Renal cortex interstitium (tissue), 15 donors: ENCODE measurements at places on chromosomes 12 and 14. TPM values are rescaled to one million over a fixed set of nuclear protein-coding genes. Genes with fewer than 3 reads are reported as not detected.
A peak's percentile ranks its signal among the peaks of the same experiment; 100 is the strongest.

DNA sequence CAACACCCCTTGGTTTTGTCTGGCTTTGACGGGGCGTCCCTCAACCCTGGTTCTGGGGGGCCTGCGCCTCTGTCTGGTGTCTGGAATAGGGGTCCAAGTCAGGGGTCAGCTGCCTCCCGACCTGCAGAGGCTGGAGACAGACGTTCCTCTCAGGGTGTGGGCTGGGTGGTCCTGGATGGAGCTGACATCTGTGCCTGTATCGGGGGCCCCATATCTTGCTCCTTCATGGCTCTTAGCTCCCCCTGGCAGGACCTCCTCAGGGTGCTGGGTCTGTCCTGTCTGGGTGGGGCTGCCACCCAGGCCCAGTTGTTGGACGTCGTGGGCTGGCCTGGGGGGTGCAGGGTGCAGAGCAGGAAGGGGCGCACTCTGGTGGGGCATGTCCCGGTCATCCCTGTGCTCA, 374.8 kb downstream of the TMEM121 start:
- DNase-seq, result no peak

- no peak for DNase-seq
Measured at GRCh38 chr12:124545508-124546418, 21.6 kb downstream of the NCOR2 start.

- DNase-seq, result no peak
Measured at GRCh38 chr14:97213720-97214119, 416.5 kb downstream of the VRK1 start.

GRCh38 chr12:109447482-109447881, 29.6 kb downstream of the KCTD10 start:
- no peak for DNase-seq

GRCh38 chr14:34931206-34931605, 51.6 kb upstream of the SRP54 start:
- no peak for DNase-seq

GRCh38 chr14:91533623-91534022, 23.5 kb upstream of the PPP4R3A start:
- DNase-seq, result no peak

DNA sequence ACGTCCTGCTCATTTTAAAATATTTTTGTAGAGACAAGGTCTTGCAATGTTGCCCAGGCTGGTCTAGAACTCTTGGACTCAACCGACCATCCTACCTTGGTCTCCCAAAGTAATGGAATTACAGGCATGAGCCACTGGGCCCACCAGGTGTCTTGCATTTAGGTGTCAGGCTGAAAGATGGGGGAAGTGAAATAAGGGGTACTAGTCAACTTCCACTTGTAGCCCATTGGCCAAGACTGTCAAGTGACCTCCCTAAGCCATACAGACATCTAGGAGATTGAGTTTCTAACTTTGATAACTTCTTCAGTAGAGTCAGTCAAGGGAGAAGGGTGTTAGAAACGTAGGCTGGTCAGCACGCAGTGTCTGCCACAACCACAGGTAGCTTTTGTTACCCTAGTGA, 32.0 kb downstream of the ARF6 start:
- no peak for DNase-seq

DNA sequence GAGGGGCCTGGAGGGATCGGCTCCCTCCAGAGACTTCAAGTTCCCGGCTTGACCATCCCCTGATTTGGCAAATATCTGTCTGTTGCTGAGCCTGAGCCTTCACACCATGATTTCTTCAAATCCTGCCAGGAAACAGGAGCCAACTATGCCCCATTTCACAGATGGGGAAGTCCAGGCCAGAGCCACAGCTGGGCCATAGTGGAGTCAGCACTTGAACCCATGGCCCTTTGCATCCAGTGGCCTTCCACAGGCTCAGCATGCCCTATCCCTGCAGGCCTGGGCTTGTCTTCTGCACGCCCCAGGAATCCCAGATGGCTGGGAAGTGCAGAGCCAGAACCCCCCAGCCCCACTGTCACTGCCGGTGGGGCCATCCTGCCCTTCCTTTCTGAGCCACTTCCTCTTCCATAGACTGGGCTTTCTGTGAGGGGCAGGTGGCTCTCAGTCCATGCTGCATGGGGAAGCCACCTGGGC, 44.9 kb downstream of the CYP46A1 start:
- DNase-seq, result no peak

DNA sequence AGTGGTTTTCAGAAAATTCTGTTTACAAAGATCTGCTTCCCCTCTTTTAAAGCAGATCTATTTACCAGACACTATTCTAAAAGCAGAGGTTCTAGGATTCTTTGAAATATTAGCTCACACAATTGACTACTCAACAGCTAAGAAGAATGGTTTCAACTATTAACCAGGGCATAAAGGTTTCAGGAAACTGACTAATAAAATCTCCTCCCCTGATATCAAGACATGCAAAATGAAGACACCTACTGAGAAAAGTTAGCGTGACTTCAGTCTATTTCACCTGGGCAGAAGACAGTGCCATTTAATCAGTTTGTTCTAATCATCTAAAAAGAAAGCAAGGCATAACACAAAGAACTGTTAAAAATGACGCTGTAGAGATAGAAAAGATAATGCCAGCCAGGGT, 22.2 kb downstream of the DAD1 start:
- no peak for DNase-seq

- DNase-seq, result no peak
Measured at GRCh38 chr12:81874586-81874985, 115.4 kb upstream of the PPFIA2 start.

DNA sequence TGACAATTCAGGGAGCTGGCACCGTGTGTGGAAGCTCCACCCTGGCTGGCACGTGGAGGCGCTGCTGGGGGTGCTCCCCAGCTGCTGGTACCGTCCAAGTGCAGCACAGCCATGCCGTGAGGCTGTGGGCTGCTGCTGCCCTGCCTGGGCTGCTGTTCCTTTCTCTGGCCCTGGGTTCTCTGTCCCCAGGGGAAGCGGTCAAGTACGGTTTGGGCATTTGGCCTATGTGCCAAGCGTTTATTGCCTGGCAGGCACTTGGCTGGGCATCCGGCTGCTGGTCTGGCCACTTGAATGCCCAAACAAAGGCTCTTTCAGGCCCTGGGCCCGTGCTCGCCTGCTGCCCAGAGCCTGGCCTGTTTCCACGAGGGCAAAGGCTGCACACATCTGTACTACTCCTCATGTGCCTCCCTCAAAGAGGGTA, 39.6 kb downstream of the RHOF start:
- DNase-seq, result no peak

DNA sequence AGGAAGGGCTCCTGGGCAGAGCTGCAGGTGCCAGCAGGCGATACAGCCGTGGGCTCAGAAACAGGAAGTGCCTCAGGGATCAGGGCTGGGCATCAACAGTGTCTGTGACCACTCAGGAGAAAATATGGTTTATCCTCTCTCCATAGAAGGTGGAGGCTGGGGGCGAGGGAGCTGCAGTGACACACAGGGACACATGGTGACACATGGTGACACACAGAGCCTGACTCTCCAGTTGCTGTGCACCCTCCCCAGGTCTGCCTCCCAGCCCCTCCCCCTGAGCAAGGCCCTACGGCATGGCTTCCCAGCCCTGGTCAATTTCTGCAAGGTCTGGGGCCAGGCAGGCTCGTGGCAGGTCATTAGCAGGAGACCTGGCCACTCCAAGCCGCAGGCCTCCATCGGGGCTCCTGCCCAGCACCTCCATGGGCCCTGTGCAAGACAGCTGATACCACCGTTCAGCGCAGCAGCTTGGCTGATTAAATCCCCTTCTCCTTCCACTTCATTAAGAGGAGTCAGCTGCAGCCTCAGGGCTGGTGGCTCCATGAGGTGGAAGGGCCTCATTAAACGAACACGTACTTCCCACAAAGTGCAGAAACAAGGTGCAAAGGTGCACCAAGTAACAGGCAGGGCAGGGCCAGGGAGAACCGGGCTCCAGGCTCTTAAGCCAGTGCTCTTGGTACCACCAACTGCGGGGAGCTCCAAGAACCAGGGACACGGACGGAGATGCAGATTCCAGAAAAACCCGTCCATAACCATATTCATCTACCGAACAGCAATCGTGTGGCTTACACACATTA, 60.7 kb downstream of the CCNK start:
- DNase-seq, result no peak

GRCh38 chr14:104305511-104306449, 167.4 kb downstream of the KIF26A start:
- no peak for DNase-seq

- DNase-seq, result no peak
Measured at GRCh38 chr14:64787619-64788018, 83.4 kb downstream of the PLEKHG3 start.

DNA sequence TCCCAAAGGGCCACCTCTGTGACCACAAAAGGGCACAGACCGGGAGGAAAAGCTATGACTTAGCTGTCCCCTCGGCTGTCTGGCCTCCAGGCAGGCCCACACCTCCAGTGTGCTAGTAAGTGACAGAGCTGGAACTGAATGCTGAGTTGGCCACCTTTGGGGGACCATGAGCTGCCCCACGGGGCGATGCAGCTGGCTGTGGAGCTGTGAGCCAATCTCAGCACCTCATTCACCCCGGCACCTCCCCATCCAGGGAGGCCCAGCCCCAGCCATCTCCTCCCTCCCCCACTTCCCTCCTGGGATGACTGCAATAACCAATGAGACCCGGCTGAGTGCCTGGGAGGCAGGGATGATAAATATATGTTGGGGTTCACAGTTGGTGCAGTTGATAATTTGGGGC, 12.2 kb upstream of the TESC start:
- no peak for DNase-seq

DNA sequence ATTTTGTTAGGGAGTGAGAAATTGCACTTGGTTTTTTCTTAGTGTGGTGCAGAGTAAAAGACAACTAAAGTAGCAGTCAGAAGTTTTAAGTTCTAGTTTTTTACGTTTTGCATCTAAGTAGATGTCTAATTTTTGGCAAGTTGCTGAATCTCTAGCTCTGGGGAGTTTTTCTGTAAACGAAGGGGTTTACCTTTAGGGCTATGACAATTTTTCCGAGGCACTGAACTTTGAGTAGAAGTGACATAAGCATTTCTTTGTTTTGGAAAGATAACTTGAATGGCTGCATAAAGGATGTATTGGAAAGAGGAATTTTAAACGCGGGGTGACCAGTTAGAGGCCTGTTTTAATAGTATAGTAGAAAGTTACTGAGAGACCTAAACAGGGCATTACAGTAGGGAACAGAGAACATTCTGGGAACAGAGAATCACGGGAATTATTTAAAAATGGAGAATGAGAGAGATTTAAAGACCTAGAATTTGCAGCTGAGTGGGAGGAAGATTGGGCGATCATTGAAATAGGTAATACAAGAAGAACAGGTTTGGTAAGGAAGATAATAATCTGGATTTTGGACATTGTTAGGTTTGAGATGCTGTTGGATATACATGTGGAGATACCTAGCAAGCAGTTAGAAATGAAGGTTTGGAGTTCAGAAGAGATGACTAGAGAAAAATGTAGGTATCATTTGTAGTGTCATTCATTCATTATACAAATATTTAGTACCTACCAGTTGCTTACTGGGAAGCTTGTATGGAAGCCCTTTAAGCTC, 1.2 kb downstream of the ZNF410 start:
- no peak for DNase-seq

DNA sequence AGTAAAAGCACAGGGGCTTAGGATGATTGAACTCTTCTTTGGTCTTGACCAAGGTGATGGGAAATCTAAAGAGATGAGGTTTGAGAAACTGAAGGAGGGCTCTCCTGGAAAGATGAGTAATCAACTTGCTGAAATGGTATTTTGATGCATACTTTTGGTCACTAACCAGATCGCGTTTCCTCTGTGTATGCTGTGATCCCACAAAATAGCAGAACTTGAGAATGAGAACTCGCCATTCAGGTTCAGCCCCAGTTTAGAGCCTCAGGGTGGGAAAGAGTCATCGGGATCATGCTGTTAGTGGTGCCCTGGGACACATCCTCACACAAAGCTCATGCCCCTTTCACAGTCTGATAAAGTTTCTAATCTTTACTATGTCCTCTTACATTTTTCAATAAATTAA, 488.8 kb downstream of the ETNK1 start:
- DNase-seq, result no peak

- peak; percentile 86 for DNase-seq
Measured at GRCh38 chr12:12032851-12033797, 37.6 kb upstream of the BCL2L14 start.

The PELI2 gene
- polyA plus RNA-seq, result 27.5 TPM

The FBRSL1 gene
- 84.7 TPM for polyA plus RNA-seq

The RNFT2 gene
- polyA plus RNA-seq, result 6.7 TPM

The KRT2 gene
- not detected for polyA plus RNA-seq

The SMCO2 gene
- 0.40 TPM for polyA plus RNA-seq

The JAG2 gene
- 10.1 TPM for polyA plus RNA-seq

The TDP1 gene
- 25.5 TPM for polyA plus RNA-seq

The SMIM41 gene
- 0.73 TPM for polyA plus RNA-seq

The GPR68 gene
- 1.8 TPM for polyA plus RNA-seq

The MMP14 gene
- 170 TPM for polyA plus RNA-seq

The GYS2 gene
- polyA plus RNA-seq, result not detected

The OR4Q3 gene
- polyA plus RNA-seq, result not detected

The GPR84 gene
- 0.45 TPM for polyA plus RNA-seq
